ENCODE measurements at places on chromosomes 13 and 19.

- DNase-seq: no peak
Observed at GRCh38 chr19:45046355-45046754, 7.5 kb downstream of the CLASRP start.

DNA sequence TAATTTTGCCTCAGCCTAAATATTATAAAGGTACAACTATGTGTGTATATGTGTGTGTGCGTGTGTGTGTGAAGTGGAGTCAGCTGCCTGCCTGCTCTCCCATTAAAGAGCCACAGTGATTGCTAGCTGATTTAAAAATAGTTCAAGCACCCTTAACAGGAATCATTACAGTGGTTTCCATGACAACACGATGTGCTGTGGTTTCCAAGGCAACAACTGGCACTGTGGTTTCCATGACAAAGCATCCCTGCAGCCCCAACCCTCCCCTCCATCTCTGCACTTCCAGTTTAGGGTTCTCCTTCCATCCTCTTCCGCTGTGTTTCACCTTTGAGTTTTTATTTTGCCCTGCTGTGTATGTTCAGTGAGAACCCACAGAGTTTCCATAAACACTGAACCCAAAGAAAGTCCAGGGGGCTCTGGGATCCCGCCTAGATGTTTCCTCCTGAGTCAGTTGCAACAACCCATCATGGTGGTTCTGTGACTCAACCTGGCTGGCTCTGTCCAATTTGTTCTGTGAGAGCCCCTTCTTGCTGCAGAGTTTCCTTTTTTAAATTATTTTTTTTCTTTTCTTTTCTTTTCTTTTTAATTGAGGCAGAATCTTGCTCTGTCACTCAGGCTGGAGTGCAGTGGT, 7.1 kb upstream of the PNMA8A start:
- no peak for DNase-seq

DNA sequence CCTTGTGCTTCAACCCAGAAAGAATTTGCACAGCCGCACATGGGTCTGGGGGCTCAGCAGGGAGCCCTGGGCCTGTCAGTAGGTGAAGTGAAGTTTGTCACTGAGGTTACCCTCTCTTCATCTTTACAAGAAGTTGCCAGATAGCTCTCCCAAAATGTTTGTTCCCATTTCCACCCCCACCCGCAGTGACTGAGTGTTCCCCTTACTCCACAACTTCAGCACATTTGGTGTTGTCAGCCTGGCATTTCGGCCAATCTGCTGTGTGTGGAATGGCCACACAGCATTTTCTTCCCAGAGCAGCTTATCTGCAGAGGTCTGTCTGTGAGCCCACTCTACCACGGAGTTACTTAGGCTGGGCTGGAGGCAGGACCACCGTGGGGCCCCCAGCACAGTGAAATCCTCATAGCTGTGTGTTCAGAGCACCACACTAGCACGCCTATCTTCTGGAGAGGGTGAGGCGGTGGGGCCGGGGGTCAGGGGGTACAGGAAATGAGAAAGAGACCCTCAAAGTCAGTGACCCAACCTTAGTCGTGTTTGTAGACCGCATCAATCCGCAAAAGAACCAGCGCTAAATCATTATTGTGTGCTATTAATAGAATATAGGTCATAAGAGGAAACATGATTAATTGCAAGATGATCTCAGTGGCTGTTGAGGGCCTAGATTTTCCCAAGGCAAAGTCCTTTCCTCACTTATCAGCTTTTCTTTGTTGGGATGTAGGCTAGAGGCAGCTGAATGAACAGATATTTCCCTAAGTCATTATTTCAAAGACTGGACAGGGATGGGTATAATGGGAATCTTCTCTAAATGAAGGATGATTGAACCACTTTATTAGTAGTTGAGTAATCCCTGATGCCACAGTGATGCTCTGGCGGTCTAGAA, 116.0 kb downstream of the SIPA1L3 start:
- no peak for DNase-seq

DNA sequence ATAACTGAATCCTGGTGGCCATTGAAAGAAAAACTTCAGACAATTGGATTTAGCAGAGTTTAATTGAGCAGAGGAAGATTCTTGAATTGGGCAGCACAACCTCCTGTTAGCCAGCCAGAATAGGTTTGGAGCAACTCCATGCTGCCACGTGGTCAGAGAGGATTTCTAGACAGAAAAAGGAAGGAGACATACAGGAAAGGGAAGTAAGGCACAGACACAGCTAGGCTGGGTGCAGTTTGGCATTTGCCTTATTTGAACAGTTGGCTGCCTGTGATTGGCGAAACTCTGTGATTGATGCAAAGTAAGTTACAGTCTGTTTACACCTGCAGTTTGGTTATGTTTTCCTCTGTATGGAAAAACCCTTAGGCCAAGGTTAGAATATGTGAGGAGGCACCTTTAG, 85.8 kb upstream of the SPATA13 start:
- DNase-seq: peak; percentile 33

Measured in C1 segment of cervical spinal cord (tissue), 14 donors.